ENCODE measurements at places on chromosomes 3 and 15.

GRCh38 chr15:28086175-28086703 is 12.9 kb downstream of the OCA2 start:
- peak; percentile 58 for DNase-seq

GRCh38 chr15:41022487-41023090 is 69.3 kb downstream of the CHAC1 start:
- peak; percentile 19 for DNase-seq

DNA sequence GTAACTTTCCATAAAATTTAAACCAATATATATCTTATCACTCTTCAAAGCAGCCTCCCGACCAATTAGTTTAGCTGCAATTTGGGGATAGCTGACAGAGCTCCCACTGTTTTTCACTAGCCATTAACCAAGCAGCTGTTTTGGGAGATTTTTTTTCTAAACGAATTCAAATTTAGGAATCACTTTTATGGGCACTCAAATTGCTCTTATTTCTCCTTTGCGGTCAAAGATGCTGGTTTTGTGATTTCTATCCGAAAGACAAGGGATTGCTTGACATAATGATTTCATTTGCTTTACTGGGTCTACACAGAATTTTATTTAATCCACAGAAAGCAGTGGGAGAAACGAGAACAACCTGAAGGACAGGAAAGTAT is 505.7 kb upstream of the IL12A start:
- no peak for DNase-seq

DNA sequence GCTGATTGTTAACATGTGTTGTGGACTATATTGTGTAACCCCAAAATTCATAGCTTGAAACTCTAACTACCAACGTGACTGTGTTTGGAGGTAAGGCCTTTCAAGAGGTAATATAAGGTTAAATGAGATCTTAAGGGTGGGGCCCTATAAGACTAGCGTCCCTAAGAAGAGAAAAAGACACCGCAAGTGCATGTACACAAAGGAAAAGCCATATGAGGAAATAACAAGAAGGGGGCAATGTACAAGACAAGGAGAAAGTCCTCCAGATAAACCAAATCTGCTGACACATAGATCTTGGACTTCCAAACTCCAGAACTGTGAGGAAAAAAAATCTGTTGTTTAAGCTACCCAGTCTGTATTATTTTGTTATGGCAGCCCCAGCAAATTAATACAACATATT is 8.6 kb downstream of the DMXL2 start:
- no peak for DNase-seq

- no peak for DNase-seq
Measured at GRCh38 chr3:1830851-1831250, 267.8 kb upstream of the CNTN4 start.

GRCh38 chr3:135040321-135041240 is 245.5 kb downstream of the EPHB1 start:
- no peak for DNase-seq

- DNase-seq, result no peak
Measured at GRCh38 chr15:80152896-80153876, at the start of gene FAH. FAH (plus strand) TSS chr15:80152999; CDS start chr15:80153055, 56 bp downstream.

- DNase-seq, result no peak
Measured at GRCh38 chr15:37289109-37289765, 188.9 kb upstream of the MEIS2 start.

- no peak for DNase-seq
Measured at GRCh38 chr3:23741036-23741706, 64.6 kb upstream of the UBE2E1 start.

GRCh38 chr3:72951259-72951722 is 45.3 kb upstream of the PPP4R2 start:
- DNase-seq, result no peak

- no peak for DNase-seq
Measured at GRCh38 chr15:101045236-101045646, 126.1 kb downstream of the LRRK1 start.

- DNase-seq, result no peak
Measured at GRCh38 chr3:9226326-9226725, 23.1 kb downstream of the SRGAP3 start.

DNA sequence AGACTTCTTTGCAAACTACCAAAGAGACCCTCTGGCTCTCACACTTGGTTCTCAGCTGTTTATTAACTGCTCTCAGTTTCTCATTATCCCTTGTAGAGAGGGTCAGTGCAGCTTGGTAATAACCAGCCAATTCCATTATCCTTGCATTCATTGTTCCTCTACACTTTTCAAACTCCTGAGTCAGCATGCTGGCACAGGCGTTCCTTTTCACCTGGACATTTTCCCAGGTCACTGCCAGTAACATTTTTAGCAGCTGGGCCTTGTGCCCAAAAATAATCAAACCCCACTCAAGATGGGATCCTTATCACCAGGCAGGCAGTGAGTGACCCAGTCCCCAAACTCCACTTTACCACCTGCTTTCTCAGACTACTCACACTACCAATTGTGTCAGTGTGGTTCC is 4.8 kb upstream of the SUMF1 start:
- no peak for DNase-seq

DNA sequence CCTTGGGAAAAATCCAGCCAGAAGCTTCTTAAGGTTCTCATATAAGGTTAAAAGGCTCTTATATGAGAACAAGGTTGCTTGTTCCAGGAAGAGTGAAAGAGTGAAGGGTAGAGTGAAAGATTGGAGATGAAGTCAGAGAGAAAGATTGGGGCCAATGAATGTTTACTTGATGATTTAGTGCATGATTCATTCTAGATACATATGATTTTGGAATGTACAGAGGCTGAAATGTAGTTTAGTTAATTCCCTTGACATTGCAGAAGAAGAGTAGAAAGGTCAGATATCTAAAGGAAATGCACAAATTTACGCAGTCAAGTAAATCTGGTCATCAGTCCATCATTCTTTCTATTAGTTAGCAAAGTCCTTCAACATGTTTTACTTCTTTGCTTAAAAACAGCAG is 619.8 kb upstream of the ZNF717 start:
- DNase-seq, result no peak

DNA sequence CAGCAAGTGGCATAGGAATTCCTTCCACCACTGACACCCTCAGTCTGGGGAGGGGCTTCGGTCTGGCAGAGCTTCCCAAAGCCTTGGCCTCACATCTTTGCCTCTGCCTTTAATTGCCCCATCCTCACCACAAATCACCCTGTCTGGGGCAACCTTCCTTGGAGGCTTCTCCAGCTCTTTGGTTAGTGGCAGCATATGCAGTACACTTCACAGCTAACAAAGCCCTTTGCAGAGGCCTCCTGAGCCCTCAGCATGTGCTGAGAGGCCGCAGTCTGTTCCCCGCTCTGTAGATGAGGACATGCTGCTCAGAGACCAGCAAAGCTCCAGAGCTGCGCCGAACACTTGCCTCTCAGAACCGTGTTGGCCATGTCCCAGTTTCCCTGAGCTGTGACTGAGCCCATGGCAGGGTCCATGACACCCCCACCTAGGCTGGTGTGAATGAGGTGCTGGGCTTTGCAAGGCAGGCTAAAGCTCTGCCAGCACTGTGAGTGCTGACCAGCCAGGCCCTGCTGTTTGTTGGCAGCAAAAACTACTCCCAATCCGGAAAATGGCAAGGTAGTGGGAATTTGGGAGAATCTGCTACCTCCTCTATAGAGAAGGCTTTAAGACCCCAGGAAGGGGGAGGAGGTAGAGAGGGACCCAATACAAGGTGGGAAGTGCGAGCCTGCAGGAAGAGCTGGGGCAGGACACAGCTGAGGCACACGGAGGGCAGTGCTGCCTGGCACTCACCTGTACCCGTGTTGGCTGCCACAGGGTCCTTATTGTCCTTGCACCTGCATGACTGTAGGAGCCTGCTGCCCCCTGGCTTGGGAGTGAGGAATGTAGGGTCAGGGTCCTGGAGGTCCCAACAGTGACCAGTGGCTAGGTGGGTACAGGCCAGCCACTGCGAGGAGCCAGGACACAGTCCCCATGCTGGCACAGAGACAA is 8.4 kb upstream of the KLF15 start:
- DNase-seq, result no peak

DNA sequence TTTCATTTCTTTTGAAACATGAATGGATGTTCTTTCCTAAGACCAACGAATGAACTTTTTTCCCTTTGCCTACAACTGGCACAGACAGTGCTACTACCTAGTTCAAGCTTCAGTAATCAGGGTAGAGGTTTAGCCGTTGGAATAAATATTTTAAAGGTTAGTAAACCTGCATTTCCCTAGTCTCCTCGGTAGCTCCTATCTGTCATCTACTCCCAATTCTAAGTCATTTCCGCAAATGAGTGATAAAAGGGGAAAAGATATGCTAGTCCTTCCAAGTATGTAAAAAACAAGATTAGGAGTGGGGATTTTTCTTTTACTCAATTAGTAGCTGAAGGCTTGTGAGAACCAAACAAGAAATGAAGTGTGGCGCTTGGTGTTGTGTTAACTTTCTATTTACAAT is 15.2 kb downstream of the SLTM start:
- no peak for DNase-seq

DNA sequence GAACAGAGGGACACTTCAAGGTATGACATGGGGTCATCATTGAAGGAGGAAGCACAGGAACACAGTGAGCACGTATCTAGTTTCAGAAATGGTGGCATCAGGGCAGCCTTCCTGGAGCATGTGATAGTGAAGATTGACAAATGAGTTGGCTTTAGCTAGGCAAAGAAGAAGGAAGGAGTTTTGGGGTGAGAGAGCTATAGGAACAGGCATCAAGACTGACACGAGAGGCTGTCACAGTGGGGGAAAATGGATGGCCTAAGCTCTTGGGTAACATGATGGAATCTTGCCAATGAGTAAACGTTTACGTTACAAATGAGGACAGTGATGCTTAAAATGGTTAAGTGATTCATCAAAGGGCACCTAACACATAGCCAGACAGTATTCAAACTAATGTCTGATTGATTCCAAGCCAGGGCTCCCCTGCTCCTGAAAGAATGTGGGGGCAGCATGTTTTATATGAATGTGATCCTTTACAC is 23.1 kb upstream of the GPR171 start:
- DNase-seq, result no peak

GRCh38 chr15:72585476-72586058 is 68.9 kb upstream of the GOLGA6B start:
- no peak for DNase-seq

- DNase-seq, result no peak
Measured at GRCh38 chr3:188706176-188706575, 465.6 kb upstream of the TPRG1 start.

- DNase-seq, result no peak
Measured at GRCh38 chr3:166283840-166284239, 446.6 kb upstream of the BCHE start.

- DNase-seq, result no peak
Measured at GRCh38 chr3:193987186-193987585, 148.8 kb upstream of the HES1 start.

GRCh38 chr3:45705839-45706808 is 16.9 kb downstream of the SACM1L start:
- DNase-seq, result no peak

DNA sequence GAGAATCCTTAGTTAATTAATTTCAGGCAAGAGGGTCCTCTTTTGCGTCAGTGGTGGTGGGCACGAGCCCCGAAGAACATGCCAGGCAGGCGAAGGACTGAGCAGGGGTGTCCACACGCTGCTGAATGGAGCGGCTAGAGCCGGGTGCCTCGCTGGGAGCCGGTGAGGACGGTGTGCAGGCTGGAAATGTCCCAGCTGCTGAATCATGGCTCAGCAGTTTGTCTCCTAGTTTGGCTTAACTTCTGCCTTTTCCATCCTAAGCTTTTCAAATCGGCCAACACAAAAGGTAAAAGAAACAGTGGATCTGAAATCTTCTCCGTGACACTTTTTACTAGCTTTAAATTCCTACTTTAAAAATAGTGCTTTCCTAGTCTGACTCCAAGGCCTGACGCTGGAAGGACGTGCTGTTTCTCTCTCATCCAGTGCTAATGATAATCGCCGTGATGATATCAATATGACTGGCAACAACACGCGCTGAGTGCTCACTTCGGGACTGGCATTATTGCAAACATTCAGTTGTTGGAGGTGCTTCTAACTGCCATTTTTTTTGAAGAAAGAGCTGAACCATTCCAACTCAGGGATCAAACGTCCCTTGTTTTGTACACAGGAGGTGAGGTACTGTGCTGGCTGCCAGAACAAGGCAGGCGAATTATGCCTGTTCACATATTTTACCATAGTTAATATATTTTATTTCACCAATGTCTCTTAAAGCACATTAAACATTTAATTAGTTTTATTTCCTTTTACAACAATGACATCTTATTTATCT is 19.8 kb downstream of the PCSK6 start:
- no peak for DNase-seq

- no peak for DNase-seq
Measured at GRCh38 chr15:84702961-84703482, 12.9 kb downstream of the SEC11A start.

DNA sequence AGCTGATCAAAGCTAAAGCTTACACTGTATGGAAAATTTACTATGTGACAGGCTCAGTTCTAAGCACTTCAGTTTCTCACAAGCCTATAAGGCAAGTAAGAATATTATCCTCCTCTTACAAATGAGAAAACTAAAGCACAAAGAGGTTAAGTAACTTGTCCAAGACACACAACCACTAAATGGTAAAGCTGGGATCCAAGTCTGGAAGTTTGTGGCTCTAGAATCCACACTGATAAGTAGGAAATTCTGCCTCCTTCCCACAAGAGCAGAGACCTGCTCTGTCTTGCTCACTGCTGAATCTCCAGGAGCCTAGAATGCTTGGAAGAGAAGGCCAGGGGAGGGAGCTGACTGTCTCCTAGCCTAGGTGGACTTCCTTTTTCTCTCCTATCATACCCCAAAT is 60.6 kb downstream of the MAGI1 start:
- no peak for DNase-seq

DNA sequence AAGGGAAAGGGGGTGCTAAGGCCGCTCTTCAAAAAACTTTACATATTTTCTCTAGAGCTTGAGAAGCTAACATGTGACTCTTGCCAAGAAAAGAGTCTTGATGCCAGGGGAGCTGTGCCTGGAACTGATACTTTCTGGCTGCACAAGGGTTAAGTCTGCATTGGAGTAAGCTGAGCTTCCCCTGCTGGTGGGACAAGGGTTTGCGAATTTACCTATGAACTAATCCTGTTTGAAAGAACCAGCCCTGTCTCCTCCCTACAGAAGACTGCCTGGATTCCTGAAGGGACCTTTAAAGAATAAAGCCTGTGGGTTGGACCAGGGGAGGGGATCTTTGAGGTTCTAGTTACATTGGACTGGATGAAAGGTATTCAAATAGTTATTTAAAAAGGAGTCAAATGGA is 58.3 kb upstream of the EPHA3 start:
- no peak for DNase-seq

- no peak for DNase-seq
Measured at GRCh38 chr3:124221422-124221821, 229.5 kb upstream of the ROPN1 start.

GRCh38 chr15:31004220-31004733 is 12.8 kb upstream of the MTMR10 start:
- DNase-seq, result no peak

GRCh38 chr3:102827386-102827785 is 392.6 kb downstream of the ZPLD1 start:
- no peak for DNase-seq

- DNase-seq, result peak; percentile 49
Measured at GRCh38 chr15:52112203-52112750, 298 bp downstream of the BCL2L10 start.

DNA sequence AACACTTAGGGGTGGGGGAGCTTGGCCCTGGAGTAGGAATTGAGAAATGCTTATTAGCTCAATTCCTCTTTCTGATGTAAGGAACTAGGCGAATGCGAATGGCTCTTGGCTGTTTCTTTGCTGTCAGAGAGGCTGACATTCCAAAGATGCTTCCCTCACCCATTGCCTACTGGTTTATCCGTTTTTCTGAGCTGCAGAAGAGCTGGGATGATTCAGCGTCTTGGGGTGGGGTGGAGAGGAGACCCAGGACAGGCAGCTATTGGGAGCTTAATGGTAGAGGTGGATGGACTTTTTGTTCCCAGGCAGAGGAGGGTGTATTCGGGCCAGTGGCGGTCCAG is 9.8 kb downstream of the PLEKHO2 start:
- DNase-seq, result no peak

GRCh38 chr3:89699229-89699628 is 591.8 kb downstream of the EPHA3 start:
- no peak for DNase-seq

Measured in activated CD8-positive, alpha-beta memory T cell treated with anti-CD3 and anti-CD28 coated beads, Interleukin-2, amount 50 U/mL, for 4 hours (primary cell).